ENCODE measurements at places on chromosomes 13 and 19.

- DNase-seq = no peak
These were observed 364.2 kb downstream of the IRS2 start for GRCh38 chr13:109422161-109422560.

- no peak for DNase-seq
These were observed 2.2 kb downstream of the ARHGEF7 start for GRCh38 chr13:111117289-111117688.

DNA sequence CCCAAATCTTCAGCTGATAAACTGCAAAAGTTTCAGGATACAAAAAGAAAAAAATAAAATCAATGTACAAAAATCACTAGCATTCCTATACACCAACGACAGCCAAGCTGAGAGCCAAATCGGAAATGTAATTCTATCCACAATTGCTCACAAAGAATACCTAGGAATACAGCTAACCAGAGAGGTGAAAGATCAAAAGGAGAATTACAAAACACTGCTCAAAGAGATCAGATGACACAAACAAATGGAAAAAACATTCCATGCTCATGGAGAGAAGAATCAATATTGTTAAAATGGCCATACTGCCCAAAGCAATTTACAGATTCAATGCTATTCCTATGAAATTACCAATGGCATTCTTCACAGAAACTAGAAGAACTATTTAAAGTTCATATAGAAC, 29.5 kb downstream of the NLRP11 start:
- DNase-seq = no peak

- DNase-seq = no peak
These were observed at the start of gene PRMT1 for GRCh38 chr19:49677231-49677900. PRMT1 (plus strand) TSS chr19:49677271; CDS start chr19:49677281, 10 bp downstream.
